ENCODE measurements at places on chromosomes 12 and 14.

DNA sequence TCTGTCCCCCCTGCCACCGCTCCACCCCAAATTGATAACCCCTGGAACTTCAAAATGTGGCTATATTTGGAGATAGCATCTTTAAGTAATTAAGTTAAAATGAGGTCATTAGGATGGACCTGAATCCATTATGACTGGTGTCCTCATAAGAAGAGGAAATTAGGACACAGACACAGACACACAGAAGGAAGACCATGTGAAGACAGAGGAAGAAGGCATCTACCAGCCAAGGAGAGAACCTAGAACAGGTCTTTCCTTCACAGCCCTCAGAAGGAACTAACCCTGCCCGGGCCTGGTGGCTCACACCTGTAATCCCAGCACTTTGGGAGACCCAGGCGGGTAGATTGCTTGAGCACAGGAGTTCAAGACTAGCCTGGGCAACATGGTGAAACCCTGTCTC is 3.6 kb upstream of the HRK start:
- no peak for DNase-seq

GRCh38 chr12:79717006-79717405 is 26.2 kb upstream of the PAWR start:
- no peak for DNase-seq

DNA sequence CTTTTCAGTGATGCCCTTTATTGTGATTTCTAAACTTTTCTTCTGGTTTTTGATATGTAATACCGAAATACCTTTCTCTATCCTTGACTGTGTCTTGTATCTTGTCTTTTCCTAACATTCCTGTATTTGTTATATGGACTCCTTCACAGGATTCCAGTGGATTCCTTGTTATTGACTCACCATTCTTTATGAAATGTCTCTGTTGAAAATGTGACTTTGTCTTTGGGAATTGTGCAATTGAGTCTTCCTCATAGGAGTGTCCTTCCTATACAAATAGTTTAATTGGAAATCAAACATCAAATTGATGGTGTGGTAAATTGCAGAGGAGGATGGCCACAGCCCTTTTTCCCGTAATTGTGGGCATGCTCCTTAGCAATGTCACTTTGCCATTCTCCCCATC is 296.6 kb upstream of the KITLG start:
- DNase-seq = no peak

DNA sequence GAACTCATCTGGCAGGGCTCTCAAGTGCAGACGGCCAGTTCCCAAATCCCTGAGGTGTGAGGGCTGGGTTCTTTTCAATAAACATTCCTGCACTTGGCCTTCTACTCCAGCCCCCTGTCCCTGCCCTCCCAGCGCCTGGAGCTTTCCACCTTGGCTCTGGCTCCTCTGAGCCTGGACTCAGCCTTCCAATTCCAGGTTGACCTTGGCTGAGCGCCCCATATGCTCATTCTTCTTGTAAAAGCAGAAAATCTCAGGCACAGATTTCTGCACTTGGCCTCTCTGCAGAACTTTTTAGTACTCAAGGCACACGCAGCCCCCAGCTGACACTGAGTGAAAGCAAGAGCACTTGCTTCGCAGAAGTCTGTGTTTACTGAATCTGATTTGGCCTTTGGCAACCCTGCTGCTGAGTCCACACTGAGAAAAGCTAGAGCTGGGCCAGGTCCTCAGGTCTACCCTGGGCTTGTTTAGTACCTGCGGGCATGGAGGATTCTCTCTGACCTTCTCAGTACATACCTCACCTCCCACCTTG is 222.7 kb downstream of the MSRB3 start:
- DNase-seq = no peak

GRCh38 chr14:94079891-94080620 is 946 bp downstream of the DDX24 start:
- no peak for DNase-seq

- DNase-seq = no peak
Observed at GRCh38 chr14:96187216-96188031, 17.2 kb upstream of the BDKRB2 start.

- no peak for DNase-seq
Observed at GRCh38 chr14:79732911-79733655, 478.2 kb downstream of the DIO2 start.

GRCh38 chr14:64158608-64159007 is 135.6 kb downstream of the ESR2 start:
- DNase-seq = no peak

GRCh38 chr14:99574099-99574880 is 29.7 kb downstream of the CCDC85C start:
- DNase-seq = no peak

DNA sequence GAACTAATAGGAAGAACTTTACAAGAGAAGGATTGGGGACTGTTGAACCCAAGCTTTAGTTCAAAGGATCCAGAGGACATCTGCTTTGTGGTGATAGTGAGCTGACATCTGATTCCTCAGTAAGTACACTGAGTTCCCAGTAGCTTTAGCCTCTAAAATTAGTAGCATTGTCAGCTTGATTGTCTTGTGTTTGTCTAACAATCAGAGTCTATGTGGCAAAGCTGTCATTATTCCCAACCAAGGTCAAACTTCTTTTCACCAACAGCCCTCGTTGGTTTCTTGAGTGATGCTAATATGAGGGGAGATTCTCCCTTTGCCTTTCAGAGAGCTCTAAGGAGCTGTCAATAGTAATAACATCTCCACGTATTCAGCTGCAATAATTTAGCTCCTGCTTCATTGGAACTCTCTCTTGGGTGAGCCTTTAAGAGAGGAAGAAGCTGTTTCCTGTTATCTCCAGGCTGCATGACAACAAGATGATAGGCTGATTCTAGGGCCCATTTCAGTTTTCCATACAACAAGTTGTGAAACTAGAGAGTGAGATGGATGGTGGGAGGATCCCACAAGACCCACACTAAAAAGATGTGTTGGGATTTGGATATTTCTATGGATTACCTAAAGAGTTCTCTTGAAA is 46.7 kb downstream of the TGFB3 start:
- DNase-seq = no peak

GRCh38 chr14:81423504-81423903 is 23.4 kb upstream of the STON2 start:
- DNase-seq = no peak

DNA sequence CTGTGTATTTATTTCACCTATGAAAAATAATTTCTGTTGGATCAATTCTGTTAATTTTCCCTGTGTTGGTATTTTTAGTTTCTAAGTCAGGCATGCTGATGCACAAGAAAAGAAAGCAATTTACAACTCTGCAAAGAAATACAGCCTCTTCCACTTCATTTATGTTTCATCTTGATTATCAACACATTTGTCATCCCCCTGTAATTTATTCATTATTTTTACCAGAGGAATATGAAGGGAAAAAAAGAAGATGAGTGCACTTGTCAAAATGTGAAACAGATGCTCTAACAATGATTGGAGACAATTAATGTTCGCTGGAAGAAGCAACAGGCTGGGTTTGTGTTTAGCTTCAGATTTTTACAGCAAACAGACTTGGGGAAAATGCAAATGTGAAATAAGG is 958.5 kb upstream of the SEL1L start:
- no peak for DNase-seq

DNA sequence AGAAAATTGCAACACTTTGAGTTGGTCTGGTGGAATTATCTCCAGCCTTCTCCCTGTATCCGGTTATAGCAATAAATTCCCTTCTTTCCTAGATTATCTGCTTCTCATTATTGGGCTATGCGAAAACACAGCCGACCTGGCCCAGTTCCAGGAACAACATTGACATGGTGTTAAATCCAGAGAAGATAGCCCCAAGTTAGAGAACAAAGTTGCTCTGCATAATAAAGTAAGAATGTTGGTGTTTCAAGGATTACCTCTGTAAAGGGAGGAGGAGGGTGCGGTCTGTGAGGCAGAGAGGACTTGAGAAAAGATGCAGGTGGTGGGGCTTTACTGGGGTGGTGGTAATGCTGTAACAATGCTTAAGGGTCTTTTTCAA is 12.1 kb downstream of the TCL1A start:
- no peak for DNase-seq

GRCh38 chr14:83164591-83164990 is 1630.9 kb upstream of the SEL1L start:
- DNase-seq = no peak

DNA sequence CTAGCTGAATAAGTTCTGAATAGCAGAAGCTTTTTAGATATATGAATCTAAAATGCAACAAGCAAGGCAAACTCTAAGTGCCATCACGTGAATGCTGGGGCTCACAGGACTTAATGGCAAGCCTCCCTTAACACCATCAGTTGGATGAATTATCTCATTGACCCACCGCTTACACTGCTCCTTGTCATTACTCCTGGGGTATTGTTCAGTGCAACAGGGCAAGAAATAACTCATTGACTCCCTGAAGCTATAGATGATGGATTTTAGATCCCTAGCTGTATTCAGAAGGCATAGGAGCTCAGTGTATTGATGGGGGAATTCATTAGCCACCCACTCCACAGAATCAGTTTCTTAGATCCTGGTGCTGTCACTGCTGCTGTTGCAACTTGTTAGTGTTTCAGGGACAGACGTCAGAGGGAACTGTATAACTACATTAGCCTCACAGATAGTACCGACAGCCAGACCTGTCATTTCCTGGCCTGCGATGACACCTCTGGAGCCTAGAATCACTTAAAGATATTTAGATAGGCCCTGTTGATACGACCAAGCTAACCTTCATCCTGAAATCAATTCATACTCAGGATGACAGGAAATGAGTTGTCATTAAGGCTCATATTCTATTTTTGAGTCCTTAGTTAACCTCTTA is 735.3 kb downstream of the DIO2 start:
- no peak for DNase-seq

- no peak for DNase-seq
Observed at GRCh38 chr14:24115422-24116127, 826 bp upstream of the NRL start.

- DNase-seq = no peak
Observed at GRCh38 chr12:5874514-5874913, 70.5 kb downstream of the ANO2 start.

DNA sequence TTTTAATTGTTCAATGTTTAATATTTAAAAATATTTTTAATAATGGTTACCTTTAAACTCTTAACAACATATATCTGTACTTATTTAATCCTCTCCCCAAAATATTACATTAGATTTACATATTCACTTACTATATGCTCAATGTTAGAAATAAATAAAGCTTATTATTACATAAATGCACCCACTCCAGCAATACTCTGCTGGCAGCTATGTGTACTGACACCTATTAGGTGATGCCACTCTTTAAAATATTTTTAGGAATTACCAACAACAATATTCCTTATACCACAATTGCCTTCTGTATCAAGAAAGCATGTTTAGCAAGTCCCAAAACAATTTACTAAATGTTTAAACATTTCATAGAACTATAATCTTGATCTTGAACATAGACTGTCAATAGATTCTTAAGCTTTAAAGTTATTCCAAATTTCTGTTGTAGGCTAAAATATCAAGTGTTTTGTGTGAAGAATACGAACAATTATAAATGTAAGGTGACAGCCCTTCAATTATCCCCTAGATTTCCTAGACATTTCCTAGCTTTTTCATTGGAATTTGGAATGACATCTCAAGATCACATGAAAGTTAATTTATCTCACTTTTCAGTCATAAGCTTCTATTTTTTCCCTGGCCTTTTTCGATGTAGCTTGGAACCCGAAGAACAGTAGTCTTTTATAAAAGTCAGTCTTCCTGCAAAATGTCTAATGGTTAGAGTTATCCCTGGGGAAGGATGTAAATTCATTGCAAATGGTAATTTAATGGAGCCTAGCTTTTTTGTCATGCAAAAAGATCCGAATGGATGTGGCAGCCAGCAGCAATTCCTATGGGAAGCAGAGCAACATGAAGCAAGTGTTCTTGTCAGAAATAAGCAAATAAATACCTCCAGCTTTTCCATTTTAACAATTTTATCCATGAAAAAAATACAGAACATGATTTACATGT is 907.5 kb upstream of the ATXN7L3B start:
- DNase-seq = no peak

DNA sequence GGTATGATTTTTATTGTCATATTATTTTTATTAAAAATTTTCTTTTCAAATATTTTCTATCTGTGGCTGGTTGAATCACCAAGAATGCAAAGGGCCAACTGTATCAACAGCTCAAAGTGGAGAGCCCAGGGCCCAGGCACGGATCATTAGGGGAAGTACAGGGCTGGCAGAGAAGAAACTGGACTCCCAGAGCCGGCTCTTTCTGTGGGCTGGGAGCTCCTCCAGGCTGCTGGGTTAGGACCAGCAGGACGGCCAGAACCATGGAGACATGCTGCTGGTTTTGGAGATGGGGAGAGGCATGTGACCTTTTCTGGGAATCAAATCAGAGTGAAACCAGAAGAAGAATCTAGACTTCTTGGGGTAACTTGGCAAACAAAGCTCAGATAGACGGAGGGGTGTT is 220.5 kb downstream of the CACNA1C start:
- DNase-seq = no peak

DNA sequence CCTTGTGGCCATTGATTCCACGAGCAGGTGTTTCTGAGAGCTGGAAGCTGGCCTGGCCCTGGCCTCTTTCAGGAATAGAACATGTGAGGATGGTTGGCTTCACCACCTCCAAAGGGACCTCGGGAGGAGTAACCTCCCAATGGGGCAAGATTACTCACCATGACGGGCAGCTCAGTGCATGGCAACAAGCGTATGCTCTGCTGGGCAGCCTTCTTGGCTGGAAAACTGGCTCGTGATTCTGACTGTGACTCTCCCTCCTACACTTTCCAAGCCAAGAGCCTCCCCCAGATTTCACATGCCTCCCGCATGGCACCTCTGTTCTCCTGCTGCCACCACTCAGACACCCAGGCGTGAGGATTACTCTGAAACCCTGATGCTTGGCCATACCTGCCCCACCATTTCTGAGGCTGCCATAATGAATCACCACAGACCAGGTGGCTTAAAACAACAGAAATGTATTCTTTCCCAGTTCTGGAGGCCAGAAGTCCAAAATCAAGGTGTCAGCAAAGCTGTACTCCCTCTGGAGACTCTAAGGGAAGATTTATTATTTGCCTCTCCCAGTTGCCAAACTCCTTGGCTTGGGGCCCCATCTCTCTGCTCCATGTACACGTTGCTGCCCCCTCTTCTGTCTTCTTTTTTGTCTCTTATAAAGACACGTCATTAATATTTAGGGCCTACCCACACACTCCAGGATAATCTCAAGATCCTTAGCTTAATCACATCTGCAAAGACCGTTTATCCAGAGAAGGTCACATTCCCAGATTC is 215.9 kb downstream of the CHST11 start:
- DNase-seq = no peak

Data from activated T-helper 1 cell treated with anti-CD3 and anti-CD28 coated beads, Interleukin-2, amount 50 U/mL, for 16 hours (primary cell).